Heart right ventricle (tissue), 16 donors: ENCODE measurements at places on chromosomes 2 and 18.

DNA sequence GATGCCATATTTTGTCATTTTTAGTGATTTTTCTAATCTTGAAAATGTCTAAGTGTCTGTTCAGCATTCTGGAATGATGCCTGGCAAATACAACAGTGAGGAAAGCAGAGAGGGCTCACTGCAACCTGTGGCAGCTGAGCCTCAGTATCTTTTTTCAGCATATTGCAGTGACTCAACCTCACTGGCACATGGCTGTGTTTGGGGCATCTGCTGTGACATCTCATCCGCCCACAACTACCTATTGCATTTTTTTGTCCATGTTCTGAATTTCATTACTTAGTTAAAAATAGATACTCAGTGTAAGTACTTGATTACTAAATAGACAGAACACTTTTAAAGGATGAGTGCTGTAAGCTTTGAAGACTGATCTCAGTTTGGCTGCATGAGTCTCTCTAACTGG lies 10.7 kb downstream of the BABAM2 start:
- no peak for DNase-seq

DNA sequence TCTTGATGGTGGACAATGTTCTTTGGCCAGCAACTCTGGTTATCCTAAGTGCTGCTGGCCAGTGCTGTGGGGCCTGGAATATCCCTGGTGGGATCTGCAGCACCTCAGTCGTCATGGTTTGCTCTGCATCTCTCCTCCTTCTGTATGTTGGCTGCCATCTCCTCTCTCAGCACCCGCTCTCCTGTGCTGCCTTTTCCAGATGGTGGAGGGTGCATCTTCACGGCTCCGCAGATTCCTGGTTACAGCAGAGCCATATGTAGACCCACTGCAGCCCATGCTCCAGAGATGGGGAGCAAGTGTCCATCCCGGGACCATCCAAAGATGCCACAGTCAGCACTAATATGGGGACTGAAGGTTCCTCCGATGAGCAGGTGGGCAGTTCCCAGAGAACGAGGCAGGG lies 90.0 kb downstream of the VAPA start:
- no peak for DNase-seq

GRCh38 chr2:30346471-30347169 lies 100.4 kb upstream of the LCLAT1 start:
- peak; percentile 91 for DNase-seq

DNA sequence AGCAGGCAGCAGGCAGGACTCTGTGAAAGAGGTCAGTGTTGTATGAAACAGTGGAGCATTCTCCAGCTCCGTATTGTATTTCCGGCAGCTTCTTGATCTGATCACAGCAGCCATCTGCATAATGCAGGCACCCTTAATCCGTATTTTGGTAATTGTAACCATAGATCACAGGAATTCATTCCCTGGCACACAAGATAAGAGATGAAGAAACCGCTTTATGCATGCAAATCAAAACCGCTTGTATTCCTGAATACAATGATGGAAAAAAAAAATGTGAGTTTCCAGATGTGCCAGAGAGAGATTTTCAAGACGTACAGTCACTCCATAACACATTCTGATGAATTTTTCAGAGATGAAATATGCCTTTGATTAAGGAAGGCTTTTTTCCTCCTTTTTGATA lies 221.3 kb downstream of the ACKR3 start:
- no peak for DNase-seq

DNA sequence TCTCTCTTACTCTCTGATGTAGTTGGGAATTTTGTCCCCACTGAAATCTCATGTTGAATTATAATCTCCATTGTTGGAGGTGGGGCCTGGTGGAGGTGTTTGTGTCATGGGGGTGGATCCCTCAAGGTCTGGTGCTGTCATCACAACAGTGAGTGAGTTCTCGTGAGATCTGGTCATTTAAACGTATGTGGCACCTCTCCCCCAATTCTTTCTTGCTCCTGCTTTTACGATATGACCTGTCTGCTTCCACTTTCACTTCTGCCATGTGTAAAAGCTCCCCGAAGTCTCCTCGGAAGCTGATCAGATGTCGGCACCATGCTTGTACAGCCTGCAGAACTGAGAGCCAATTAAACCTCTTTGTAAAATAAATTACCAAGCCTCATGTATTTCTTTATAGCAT lies 337.8 kb upstream of the CDH2 start:
- no peak for DNase-seq

DNA sequence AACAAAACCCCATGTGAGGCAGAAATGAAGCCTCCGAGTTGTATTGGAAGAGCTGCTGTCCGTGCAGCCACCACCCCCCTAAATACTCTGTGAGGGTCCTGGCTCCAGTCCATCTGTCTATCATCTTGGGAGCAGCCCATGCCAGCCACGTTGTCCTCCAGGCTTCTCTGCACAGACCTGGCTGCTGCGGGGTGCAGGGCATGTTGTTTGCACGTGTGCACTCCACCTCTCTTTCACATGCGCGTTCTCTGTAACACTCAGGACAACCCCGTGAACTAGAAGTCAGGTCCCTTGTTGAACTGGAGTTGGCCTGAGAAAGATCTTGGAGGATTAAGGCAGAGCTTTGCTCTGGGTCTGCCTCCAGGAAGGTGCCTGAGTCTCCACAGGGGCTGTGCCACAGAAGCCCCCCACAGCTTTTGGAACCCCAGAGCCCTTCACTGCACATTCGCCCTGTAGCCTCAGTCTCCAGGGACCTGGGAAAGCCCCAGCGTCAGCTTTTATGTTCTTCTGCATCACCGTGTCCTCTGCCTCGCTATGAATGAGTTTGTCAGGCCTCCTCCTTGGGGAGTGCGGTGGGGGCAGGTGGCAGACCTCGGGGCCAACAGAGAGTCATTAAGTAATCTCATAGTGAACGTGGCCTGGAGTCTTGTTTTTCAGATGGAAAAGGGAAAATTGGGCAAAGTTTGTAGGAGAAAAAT lies 16.6 kb downstream of the RTP5 start:
- DNase-seq, result peak; percentile 5

- no peak for DNase-seq
These were observed 28.4 kb downstream of the ARHGEF4 start for GRCh38 chr2:130864830-130865800.

DNA sequence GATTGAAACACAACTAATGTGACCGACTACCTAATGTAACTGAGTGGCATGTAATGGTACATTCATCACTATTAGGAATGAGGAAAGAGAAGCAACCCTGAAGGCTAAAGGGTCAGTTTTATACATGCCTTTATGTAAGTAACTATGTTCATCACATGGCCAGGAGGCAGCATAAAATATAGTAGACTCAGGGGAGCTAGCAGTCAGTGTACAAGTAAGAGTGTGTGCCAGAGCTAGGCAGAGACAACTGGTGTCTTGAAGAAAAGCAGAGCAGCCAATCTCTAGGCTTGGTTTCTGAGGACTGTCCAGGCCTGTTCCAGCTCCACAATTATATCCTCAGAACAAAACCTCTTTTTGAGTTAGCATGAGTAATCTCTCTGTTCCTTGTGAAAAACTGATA lies 18.1 kb downstream of the SMAD2 start:
- no peak for DNase-seq
